NCI-H1694 treated with DMSO at 0.1 percent for 48 hours (cell line): ENCODE measurements at places on chromosomes 12 and 14.

DNA sequence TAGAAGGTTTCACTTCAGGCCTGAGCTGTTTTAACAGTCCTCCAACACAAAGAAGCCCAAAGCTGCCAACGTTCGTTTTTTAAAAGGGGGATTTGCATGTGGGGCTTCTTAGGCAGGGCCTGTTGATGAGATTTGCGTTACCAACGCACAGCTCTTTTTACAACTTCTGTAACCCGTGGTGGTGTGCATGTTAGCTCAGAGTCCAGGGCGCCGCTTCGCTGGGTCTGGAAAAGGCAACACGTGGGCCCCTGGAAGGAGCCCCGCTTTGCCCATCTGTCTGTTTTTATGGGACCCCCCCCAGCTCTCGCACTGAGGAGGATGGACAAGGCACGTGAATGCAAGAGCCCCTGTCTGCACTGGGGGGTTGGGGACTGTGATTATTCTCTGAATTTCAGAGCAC, 84.0 kb downstream of the ESR2 start:
- DNase-seq: no peak

DNA sequence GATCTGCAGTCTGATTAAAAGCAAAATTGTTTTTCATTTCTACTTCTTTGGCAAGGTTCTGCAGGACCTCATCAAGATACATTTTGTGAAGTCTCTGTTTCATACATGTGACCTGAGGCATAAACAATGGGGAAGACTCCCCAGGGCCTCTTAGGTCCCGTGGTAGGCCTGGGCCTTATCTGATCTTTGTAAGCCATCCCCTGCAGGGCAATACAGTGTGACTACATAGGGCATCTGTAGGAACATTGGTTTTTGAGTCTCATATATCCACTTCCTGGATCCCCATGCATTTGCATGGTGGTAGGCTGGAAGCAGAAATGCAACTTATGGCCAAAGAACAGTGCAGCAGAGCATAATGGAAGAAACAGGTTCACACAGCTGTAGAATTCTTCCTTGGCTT, 6.0 kb downstream of the FAR2 start:
- DNase-seq: no peak

DNA sequence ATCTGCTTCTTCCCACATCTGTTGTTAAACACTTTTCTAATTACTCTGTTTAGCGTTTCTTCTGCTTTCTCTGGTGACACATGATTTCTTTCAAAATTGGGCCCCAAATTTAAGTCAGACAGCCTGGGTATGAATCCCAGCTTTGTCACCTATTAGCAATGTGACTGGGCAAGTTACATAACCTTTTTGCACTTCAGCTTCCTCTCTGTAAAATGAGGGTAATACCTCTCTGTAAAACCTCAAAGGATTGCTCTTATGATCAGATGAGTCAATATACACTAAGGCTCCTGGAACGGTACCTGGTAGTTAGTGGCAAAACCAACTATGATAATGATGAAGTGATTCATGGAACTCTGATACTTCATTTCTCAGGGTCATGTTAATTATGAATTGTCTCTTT, 33.0 kb downstream of the E2F7 start:
- no peak for DNase-seq

GRCh38 chr12:52525661-52526499, 5.7 kb upstream of the KRT5 start:
- no peak for DNase-seq

GRCh38 chr12:34387711-34388635, 365.7 kb downstream of the ALG10 start:
- DNase-seq: no peak
